ENCODE measurements at places on chromosomes 4 and X.

GRCh38 chr4:126265888-126266287 lies 951.1 kb downstream of the FAT4 start:
- no peak for DNase-seq

GRCh38 chr4:81472281-81473182 lies 825 bp upstream of the RASGEF1B start:
- DNase-seq, result peak; percentile 70

DNA sequence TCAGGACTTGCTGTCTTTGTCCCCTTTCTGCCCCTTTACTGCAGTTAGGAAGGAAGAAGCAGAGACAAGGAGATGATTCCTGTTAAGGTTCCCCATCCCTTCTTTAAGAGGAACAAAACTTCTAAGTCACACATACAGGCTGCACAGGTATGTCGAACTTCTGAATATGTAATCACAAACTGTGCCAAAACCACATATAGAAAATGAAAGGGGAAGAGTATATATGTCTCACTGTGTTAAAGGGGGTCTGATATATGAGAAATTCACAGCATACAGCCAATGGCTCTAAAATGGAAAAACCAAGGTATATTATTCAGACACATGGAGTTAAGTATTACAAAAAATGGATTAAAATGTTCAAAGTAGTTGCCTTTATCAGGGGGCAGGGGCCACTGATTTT lies 11.7 kb downstream of the CFAP97 start:
- no peak for DNase-seq

GRCh38 chr4:1488831-1489638 lies 82.8 kb upstream of the NKX1-1 start:
- DNase-seq, result peak; percentile 30

GRCh38 chr4:43782391-43782790 lies 666.2 kb downstream of the KCTD8 start:
- DNase-seq, result no peak

DNA sequence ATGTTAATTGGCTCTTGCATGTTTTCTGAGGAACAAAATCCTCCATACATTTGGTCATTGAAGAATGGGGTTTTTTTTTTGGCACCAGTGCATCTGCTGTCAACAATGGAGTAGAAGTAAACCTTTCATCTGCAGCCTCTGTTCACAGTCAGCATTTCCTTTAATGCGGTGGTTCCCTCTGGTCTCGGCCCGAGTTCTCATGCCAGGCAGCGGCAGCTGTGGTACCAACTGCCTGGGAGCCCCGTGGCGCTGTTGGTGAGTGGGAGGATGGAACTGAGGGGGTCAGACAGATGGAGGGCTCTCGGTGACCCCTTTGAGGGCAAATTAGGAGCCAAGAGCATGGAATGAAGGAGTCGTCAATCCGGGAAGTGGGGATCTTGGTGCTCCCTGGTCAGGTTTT lies 114.7 kb downstream of the AFF1 start:
- no peak for DNase-seq

GRCh38 chr4:102553982-102554381 lies 52.8 kb downstream of the NFKB1 start:
- no peak for DNase-seq

GRCh38 chr4:52841682-52842456 lies 20.2 kb upstream of the RASL11B start:
- no peak for DNase-seq

DNA sequence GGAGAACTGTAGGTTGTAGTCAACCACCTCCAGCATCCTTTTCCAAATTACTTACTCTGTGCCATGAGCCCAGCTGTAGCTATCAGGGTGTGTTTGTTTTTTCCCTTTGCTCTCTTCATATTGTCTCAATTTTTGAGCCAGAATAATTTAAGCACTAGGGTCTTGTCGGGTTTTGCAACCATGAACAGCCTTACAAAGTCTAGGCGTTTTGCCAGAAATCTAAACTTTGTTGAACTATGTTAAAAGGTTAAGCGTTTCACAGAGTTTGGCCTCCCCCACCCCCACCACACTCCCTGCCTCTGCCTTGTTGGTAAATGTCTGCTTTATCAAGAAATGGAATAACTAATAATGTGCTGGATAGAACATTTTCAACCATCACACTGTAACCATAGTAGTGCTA lies 190.6 kb upstream of the TTC29 start:
- DNase-seq, result no peak

GRCh38 chr4:152485726-152486276 lies 50.1 kb downstream of the FBXW7 start:
- DNase-seq, result no peak

DNA sequence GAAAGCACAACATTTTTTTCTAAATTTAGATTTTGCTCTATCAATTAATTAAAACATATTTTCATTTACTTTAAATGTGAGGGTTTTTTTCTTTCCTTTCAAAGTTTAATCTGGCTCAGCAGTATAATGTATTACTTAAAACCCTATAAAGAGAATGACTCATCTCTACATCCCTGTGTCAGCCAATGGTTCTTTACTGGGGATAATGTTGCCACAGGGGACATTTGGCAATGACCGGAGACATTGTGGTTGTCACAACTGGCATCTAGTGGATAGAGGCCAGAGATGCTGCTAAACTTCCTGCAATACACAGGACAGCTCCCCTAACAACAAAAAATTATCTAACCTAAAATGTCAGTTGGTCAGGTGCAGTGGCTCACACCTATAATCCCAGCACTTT lies 53.8 kb downstream of the SYNPO2 start:
- no peak for DNase-seq

DNA sequence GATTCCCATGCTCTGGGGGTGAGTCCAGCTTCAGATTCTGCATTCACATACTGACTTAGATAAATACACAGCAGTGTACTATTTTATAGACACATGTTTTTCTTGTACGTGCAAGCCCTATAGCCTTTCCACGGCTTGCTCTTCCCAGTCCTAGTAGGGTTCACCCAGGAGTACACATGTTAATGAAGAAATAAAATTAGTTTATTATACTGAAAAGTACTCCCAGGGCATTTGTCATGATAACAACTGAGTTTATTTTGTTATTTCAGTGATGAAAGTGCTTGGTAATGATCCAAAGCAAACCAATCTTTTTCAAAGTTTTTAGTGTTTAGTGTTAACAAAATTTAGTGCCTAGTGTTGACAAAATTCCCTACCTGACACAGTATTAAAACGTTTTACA lies 21.3 kb downstream of the MAPK10 start:
- DNase-seq, result no peak

DNA sequence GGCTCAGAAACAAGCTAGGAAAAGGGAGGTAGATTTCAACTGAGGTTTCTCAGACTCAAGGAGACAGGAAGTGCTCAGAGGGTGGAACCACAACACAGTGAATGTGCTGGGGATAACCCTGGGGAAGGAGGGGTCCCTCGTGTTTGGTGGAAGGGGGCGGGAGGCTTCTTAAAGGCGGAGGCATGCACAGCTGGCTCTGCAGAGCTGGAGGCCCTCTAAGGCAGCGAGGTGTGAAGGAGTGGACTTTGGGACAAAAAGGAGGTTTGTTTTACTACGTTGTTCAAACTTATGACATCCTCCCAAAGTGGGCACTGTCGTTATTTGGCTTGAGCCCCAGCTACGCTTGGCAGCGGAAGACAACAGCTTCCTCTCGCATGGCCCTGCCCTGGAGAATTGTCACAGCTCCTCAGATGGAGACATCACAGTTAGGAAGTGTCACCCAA lies 21.7 kb upstream of the MTM1 start:
- DNase-seq, result no peak

DNA sequence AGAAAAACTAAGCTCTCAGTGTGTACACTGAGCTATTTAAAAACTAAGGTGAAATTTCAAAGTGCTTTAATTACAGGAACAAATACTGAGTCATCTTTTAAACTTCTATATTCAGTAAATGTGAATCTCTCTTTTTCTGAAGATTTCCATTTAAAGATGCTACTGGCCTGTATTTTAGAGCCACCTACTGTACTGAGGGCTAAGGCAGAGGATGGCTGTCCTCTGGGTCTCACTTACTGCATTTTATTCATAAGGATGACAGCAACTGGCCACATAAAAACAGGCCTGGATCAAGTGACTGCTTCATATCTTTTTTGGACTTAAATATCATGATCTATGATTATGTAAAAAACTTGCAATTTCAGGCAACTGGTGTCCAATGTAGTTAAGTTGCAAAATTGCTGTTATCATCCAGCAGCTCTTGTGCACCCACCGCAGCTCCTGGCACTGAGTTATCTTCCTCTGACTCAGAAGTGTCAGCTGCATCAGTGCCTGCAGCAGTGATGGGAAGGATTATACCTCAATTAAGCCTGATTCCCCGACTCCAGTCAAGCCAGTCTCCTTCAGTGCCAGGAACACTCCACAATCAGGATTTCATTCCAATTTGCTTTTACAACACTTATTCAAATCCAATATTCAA lies 1073.7 kb downstream of the PDHA2 start:
- no peak for DNase-seq

- DNase-seq, result no peak
Observed at GRCh38 chrX:134469486-134469885, 9.5 kb downstream of the HPRT1 start.

DNA sequence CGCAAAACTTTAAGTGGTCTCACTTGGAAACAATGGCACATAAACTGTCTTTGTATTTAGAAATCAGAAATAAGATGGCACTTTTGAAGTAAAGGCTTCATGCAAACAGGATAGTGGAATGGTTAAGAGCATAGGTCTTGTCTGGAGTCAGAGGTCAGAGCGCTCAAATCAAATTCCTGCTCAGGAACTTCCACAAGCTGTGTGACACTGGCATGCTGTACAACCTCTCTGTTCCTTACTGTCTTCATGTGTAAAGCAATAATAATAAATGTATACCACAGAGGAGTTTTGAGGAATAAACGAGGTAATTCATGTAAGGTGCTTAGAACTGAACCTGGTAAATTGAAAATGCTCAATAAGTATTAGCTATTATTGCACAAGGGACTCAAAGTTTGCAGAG lies 43.4 kb upstream of the ACSL4 start:
- no peak for DNase-seq

DNA sequence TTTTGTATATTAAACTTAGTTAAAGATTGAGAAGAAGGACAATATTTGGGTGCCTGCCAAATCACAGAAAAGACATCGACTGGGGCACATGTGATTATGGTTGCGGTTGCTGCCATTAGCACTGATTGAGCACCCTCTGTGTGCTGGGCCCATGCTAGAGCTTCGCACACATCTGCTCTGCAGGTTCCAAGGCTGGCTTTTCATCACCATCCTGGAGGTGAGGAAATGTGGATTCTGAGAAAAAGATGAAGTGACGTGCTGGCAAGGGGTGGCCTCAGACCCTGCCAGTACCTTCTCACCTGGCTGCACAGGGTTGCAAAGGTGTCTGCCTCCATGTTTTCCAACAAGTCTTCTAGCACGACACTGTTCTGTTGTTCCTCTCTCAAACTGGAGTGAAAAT lies 134.0 kb downstream of the EVC2 start:
- DNase-seq, result no peak

DNA sequence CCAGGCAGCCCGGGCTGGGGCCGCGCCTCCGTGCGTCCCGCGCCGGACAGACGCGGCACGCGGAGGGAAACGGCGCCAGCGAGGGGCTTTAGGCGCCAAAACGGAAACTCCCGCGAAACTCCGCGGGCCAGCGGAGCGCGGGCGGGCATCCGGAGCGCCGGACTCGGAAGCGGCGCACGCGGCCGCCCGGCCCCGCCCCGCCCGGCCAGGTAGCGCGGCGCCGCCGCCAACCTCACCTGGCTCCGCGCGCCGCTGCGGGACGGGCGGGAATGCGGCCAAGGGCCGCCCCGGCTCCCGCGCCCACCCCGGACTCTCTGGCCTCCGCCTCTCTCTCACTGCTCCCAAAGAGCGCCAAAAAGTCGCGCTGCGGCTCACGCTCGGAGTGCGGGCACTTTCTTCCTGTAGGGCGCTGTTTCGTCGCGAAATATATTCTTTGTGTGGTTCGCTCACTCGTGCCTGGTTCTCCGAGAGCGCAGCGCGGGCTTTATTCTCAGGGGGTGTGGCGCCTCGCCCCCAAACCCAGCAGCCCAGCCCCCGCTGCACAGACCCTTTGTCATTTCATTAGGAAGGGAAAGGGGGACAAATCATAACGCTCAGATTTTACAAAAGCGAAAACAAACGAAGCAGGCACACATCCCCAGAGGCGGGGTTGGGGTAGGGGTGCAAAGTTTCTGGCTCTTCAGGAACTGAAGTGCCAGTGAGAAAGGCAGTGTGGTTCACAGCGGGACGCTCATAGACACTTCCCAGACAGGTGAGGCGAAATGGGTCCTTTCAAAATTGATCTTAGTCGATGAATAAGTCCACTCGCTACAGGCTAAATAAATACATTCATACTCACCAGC lies 961 bp upstream of the MBNL3 start:
- DNase-seq, result peak; percentile 72

GRCh38 chr4:55636656-55636999 lies 530 bp upstream of the NMU start:
- DNase-seq, result peak; percentile 69

DNA sequence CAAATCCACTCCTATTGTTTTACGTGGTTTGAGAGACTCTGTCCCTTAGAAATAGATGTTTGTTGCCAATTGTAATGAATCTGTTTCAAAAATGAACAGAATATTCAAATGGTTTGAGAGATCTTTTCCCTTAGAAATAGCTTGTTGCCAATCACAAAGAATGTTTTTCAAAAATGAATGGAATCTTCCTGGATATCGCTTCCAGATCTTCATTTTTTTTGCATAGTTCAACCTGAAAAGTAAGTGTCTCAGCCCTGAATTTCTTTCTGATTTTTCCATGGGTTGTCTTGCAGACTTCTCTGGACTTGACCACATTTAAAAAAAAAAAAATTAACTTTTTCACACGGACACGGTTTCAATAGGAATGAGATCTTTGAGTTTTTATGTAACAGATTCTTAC lies 22.7 kb downstream of the SHOX start:
- DNase-seq, result no peak

DNA sequence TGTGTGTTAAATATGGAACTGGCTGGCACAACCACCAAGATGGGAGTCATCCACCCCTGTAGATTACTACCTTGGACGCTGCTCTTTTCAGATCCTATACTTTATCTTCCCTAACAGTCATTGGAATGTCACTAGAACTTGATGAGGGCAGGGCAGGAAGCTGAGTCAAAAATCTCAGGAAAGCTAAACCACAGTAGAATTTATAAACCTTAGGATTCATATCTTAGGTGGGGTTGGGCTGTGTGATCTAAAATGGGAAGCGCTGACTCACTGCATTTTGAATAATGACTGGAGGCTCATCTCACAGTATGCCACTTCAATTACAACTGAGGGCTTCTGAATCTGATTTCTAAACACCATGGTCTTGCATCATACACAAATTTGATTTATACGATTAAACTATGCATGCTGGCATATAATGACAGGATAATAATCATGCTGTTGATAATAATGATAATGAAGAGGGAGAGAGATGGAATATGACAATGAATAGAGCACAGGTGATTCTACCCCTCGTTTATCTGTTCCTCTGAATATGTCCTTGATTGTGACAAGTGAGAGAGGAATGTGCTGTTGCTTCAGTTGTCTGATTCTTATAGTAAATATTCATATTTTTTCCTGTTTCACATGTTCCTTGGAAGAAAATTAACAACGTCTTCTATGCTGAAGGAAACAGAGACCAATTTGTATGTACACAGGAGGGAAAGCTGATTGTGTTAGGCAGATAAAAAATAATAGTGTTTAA lies 270.3 kb upstream of the HS3ST1 start:
- DNase-seq, result no peak

- no peak for DNase-seq
Observed at GRCh38 chr4:151418385-151418784, 9.4 kb downstream of the FHIP1A start.

GRCh38 chr4:184097241-184097605 lies 120.5 kb downstream of the ENPP6 start:
- peak; percentile 95 for DNase-seq

All from endodermal cell (in vitro differentiated cells).